ENCODE measurements at places on chromosomes 2 and 18.

DNA sequence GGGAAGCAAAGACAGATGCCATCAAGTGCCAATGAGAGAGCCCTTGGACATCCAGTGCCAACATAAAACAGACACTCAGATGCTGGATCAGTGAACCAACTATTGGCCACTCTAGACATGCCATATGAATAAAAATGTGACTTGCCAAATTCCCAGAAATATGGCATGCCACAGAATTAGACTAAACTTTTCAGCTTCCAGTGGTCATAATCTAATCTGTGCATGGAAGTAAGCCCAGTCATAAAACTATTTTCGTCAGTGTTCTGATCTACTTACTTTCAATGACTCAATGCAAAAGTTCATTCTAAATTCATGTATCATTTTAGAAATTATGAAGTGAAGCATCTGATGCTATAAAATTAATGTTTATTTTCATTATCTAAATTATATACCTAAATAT is 1506.2 kb upstream of the NXPH2 start:
- DNase-seq: no peak

DNA sequence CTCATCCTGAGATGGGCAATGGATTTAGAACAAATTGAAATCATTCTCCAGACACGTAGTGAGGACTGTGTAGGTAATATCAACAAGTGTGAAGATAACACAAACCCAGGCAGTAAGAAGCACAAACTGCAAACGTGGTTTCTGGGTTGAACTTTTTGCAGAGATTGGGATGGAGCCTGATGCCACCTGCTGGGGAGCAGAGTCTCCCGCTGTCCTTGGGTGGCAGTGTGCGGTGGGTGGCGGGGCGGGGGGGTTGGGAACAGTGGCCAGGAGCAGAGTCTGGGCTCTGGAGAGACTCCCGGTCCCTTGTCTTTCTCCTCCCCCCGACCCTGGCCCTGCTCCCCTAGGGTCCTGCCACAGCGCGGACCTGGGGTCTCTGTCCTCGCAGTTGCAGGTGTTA is 19.5 kb downstream of the TRAF3IP1 start:
- peak; percentile 13 for DNase-seq

DNA sequence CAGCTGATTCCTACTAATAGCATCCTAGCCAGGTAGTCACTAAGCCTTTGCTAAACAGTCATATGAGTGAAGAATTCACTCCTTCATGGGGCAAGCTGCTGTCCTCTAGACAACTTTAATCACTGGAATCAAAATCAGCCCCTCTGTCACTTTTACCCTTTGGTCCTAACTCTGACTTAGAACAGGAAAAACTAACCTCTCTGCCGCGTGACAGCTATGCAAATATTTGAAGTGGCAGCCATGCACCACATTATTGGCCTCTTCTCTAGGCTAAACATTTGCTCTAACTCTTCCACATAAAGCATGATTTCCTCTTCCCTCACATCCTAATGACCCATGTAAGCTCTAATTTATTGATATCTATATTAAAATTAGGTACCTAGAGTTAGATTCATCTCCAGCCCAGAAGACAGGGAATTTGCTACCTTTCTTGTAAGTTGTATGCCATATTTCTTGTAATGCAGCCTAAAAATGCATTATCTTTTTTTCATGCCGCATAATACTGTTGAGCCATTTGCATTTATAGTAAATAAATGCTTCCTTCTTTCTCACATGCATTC is 12.8 kb upstream of the ONECUT2 start:
- DNase-seq: peak; percentile 57

DNA sequence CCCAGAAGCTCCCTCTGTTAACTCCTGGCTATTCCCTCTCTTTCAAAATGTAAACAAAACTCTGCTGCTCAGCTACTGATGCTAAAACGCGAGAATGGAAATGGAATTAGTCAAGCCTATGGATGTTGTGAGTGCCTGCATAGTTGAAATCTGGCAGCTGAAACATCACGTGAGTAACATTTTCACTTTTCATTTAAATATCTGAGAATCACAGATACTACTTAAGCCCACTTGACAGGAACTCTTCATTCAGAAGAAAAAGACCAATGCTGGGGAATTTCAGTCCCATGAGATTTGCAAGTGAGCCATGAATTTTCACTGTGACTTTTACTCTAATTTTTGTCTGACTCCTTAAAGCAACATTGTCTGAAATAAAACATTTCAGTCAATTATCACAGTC is 215.3 kb upstream of the SESTD1 start:
- DNase-seq: no peak
